NCI-H2029 treated with DMSO at 0.1 percent for 48 hours (cell line): ENCODE measurements at places on chromosomes 1 and 21.

- no peak for DNase-seq
Measured at GRCh38 chr1:183630748-183631147, 4.8 kb downstream of the ARPC5 start.

GRCh38 chr1:99657213-99658030 lies 11.5 kb downstream of the PALMD start:
- no peak for DNase-seq

GRCh38 chr1:220652995-220653394 lies 37.2 kb upstream of the C1orf115 start:
- no peak for DNase-seq

- no peak for DNase-seq
Measured at GRCh38 chr1:205907794-205908193, 35.5 kb downstream of the SLC26A9 start.

DNA sequence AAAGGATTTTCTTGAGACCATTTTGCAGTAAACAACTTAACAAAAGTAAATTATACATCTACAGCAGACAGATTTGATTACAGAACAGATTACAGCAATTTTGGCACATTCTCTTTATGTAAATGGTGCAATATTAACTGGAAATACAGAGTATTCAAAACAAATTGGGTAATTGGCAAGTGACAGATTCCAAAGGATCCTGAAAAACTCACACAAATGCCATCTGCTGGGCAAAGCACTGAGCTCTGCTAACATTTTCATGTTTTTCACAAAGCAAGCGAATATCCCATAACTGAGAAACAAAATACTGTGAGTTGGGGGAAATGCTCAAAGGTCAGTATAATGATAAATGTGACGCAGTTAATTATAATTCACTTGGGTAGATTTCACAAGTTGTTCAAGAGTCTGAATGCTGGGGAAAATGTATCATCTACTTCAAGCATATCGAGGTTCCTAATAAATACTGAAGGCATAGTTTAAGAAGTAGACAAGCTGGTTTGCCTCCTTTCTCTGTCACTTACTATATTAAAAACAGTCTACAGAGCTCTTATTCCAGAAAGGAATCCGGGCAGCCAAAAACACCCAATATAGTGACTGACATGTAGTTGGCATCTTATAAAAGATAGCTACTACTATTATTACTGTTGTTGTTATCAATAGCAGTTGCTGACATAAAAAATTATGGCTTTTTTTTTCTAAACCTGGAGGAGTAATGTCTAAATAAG lies 75.8 kb upstream of the SDC3 start:
- DNase-seq: no peak

DNA sequence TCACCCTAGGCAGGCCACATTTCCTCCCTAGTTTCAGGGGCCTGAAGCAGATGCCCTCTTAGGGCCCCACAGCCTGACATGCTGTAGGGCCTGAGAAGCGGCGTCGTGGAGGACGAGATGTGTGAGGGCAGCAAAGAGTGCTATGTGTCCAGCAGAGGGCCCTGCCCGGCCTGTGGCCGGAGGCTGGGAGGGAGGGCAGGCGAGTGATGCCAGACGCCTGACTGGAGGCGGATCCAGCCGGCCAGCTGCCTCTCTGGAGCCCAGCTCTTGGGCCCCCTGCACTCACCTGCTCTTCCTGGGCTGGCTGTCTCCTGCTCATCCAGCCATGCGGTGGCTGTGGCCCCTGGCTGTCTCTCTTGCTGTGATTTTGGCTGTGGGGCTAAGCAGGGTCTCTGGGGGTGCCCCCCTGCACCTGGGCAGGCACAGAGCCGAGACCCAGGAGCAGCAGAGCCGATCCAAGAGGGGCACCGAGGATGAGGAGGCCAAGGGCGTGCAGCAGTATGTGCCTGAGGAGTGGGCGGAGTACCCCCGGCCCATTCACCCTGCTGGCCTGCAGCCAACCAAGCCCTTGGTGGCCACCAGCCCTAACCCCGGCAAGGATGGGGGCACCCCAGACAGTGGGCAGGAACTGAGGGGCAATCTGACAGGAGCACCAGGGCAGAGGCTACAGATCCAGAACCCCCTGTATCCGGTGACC lies at the start of gene GPR37L1:
GPR37L1 (plus strand) TSS at position 279 of the 697 bp plus-strand sequence; CDS start at position 326, 47 bp downstream.
- no peak for DNase-seq

- no peak for DNase-seq
Measured at GRCh38 chr1:168438626-168439025, 105.2 kb downstream of the XCL2 start.

GRCh38 chr1:177817937-177818875 lies 151.7 kb downstream of the SEC16B start:
- no peak for DNase-seq

DNA sequence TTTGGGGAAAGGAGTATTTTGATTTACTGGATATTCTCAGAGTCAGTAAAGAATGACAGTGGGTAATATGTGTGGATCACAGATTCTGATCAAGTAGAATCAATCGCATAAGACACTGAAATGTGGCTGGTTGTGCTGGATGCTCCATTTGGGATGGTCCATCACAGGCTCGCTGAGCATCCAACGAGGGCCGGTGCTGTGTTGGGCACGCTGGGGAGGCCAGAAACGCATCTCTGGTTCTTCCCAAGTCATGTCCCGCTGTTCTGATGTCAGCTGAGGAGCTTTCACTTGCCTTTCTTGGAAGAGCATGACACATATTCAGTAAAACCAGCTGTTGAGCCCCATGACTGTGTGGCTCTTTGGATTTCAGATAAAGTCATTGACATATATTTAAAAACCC lies 72.0 kb downstream of the UMODL1 start:
- DNase-seq: no peak

DNA sequence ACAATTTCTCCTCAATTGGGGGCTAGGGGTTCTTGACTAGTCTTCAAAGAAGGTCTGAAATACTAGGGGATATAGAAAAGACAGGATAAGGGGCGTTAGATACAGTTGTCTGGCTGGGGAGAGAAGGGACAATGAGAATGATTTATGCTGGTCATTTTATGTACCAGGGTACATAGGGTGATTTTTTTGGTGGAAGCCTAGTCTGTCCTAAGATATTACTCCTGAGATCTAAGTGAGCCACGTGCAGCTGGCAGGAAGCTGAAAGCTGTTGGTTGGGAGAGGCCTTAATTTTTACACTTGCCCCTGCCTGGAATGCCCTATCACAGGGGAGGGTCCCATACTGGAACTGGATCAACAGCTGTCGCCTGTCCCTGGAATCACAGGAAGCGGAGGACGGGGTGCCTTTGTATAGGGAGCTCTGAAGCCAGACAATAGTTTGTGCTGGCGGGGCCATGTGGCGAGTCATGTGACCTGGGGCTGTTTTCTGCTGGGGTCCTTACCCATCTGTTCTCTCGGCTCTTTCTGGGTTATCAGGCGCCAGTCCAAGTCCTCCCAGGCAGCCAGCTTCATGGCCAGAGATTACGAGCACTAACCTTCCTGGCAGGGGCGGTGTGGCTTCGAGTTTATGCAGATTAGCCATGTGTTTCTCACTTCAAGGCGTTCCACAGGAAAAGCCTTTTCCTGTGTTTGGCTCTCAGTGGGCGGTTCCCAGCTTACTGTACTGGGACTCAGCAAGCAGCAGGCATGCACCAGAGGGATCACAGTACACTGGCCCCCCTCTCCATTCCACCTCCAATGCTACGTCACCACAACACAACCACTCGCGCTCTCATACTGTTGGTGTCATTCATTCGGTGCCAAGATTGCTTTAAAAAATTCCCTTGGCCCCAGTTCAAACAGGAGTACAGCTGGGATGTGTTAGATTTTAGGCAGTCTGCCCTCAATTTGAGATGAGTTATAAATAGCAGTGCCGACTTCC lies 27.5 kb downstream of the ARID1A start:
- peak; percentile 93 for DNase-seq

DNA sequence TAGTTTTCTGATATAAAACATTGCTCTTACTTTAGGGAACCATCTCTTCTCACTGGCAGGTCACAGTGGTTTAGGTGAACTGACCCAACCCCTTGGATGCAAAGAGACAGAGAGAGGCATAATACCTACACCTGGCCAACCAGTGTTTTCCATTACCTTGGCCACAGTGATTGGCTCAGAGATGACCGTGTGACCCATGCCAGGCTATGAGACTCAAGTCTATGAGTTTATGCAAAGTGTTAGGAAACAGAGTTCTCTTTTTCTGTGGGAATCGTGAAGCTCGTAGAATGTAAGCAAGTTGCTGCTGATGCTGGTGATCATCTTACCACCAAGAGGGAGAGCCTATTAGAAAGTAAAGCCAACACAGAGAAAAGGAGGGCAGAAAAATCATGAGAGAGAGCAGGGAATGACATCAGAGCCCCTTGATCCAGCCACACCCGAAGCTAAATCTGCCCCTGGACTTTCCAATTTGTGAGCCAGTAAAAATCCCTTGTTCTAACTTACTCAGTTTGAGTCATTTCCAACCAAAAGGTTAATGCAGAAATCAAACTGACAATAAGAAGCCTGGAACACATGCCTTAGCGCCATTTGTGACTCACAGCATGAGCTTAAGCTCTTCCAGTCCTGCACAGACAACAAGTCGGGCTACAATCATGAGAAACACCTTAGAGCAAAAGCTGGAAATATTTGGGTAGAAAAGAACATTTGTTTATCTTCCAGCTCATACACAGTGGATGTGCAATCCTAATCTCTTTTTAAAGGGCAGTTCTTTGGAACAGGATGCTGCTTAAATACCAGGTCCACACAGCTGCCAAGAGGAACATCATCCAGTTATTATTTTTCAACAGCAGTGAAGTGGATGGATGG lies 81.3 kb upstream of the KAZN start:
- DNase-seq: peak; percentile 13

DNA sequence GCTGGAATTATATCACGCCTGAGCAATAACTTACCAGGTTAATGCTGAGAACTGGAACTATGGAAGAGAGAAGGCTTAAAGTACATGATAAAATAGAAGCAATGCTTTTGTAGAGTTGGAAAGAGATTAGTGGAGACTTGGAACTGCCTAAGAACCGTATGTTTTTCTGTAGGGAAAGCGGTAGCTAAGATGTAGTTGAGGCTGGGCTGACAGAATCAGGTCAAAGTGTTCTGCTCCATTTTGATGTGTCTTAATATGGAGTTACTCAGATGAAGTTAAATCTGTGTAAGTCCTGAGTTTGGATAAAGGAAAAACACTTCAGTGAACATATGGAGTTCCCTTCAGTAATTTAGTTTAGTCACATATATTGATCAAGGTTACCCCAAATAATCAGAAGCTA lies 860.9 kb upstream of the CXADR start:
- DNase-seq: no peak

DNA sequence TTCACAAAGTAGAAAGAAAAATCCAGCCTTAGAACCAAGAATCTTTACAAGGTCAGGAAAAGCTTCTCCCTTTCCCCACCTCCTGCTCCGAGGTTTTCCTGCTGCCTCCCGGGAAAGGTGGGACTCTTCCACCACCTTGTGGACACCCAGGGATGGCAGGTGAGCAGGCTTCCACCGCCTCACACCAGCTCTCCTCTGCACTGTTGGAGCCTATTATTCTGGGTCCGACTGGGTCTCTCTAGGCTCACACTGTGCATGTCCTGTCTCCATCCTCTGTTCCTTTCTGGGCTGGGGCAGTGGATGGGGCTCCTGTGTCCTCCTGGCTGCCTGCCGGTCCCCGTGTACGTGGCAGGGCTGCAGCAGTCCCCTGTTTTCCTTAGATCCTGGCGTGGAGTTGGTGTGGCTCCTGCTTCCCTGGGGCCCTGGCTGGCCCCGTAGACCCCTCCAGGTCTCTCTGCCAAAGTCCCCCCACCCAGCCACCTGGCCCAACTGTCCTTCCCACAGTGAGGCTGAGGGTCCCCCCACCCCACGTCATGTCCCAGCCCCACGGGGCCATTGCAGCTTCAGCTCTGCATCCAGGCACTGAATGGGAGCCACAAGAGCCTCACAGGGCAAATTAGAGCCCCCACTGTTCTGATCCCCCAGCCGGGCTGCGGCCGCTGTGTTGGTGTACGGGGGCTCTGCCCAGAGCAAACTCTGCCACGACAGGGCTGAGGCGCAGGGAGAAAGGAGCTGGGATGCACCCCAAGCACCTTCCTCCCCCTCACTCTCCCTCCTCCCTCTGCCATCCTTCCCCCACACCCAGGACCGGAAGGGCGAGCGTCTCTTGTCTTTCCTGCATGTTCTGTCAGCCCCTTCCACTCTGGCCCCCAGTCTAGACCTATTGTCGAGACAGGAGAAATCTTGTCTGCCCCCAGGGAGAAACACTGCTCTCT lies 3.3 kb upstream of the SLC45A1 start:
- DNase-seq: peak; percentile 51

DNA sequence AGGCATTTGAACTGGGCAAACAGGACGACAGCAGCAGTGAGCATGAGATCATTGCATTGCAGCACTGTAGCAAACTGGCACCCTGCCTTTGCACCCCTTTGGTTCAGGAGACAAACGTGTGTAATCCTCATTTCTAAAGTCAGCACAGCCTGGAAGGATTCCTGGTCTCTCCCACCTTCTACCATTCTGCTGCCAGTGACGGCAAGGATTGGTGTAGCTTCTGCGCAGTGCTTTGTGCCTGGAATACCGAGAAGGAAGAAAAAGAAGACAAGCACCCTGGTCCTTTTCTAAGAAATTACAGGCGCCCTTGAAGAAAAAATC lies 805.3 kb downstream of the USP25 start:
- peak; percentile 70 for DNase-seq

GRCh38 chr1:215018555-215018954 lies 64.0 kb upstream of the KCNK2 start:
- no peak for DNase-seq

GRCh38 chr21:44431300-44431699 lies 24.0 kb upstream of the LRRC3 start:
- no peak for DNase-seq

DNA sequence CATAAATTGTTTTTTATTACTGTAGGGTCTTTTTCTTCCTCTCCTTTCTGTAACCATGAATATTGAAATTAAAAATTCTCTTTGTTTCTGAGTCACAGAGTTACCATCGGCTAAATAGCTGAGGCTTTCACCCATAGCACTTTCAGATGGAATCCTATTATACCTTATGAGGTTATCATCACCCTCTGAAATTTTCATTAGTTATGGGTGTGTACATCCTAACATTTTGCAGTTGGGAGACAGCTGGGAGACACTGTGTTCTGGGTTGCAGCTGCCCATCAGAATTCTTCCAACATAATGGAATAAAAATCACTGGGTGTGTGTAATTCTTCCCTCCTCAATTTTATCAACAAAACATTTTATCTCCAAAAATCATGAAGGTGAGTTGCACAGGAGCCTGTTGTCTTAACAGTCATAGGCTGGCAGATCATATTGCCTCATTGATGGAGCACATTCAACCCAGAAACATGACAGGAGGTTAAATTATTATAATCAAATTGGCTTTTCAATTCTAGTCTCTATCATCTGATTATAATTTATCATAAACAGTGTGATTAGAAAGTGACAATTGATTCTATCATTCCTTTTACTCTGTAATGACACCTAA lies 17.4 kb downstream of the CYYR1 start:
- no peak for DNase-seq

- peak; percentile 51 for DNase-seq
Measured at GRCh38 chr1:12619792-12620487, 1.9 kb upstream of the DHRS3 start.

- DNase-seq: no peak
Measured at GRCh38 chr1:96519851-96520578, 201.6 kb upstream of the PTBP2 start.

DNA sequence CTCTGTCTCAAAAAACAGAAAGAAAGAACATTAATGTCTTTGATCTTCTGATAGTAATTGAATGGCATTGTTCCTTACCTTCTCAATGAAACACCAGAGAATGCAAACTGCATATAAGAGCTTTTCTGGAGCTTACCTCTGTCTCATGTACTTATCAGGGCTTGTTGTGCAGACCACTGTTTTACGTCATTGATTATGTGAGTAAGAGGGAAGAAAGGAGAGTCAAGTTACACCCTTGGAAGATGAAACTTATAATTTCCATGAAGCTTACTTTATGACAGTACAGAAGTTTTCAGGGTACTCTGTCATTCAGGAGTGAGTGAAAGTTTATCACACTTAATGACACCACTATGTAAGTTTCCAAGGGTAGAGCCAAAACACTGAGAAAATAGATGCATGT lies 49.0 kb upstream of the MAB21L3 start:
- DNase-seq: no peak
